ENCODE measurements at places on chromosomes 4 and X.

- DNase-seq: no peak
Observed at GRCh38 chrX:120380699-120381098, 18.8 kb downstream of the ATP1B4 start.

DNA sequence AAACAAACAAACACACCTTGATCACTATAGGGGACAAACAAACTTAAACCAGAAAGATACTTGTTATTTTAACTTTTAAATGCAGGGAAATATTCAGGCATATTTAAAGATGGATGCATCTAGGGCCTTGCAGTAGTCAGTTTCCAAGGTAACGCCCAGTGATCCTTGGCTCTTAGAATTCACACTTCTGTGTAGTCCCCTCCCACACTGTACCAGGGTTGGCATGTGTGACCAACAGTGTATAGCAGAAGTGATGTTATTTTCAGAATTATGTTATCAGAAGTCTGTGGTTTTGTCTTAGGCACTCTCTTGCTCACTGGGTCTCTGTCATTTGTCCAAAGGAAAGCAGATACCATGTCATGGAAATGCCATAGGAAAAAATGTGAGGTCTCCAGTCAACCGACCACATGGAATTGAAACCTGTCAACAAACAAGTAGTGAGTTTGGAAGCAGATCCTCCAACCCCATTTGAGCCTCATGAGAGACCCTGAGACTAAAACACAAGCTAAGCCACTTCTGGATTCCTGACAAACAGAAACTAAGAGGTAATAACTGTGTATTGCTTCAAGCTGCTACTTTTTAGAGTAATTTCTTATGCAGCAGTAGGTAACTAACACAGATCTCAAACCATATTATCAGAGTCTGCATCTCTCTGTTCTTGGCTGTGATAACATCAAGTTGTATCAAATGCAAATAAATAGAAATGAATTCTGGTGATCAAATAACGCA, 670.3 kb downstream of the KCTD8 start:
- DNase-seq: no peak

- DNase-seq: no peak
Observed at GRCh38 chr4:120844528-120844921, 78.0 kb downstream of the PRDM5 start.

- DNase-seq: no peak
Observed at GRCh38 chrX:130857207-130857606, 45.8 kb downstream of the ENOX2 start.

- no peak for DNase-seq
Observed at GRCh38 chr4:154485127-154485773, 6.3 kb downstream of the DCHS2 start.

DNA sequence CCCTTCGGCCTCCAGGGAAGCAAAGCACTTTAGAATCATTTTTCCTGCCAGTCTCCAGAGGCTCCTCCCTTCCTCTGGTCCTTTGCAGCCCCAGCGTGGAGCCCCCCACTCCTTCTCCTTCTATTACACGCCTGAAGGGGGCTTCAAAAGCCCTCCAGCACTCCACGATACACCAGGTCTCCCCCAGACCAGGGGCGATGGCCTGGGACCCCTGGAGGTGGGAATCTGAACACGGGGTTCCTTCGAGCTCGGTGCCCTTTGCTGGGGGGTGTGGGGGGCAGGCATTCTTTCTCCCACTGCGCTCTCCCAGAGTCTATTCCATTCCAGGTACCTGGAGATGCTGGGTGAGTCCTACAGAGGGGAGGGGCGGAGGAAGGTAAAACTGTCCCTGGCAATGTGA, 97.6 kb downstream of the HMX1 start:
- no peak for DNase-seq

DNA sequence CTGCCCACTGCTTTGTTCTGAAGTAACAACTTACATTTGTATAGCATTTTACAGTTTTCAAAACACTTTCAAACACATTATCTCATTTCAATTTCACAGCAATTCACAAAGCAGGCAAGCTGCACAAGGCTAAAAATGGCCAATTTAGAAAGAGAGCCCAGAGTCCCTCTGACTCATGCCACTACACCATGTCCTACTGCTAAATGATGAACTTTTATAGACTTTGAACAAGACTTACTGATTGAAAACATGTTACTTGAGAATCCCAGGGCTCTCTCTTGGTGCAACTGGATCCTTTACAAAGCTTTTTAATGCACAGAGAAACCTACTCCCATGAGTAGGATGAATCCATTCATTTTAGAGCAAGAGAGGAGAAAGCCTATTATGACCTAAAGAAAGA, 5.8 kb upstream of the G3BP2 start:
- no peak for DNase-seq

DNA sequence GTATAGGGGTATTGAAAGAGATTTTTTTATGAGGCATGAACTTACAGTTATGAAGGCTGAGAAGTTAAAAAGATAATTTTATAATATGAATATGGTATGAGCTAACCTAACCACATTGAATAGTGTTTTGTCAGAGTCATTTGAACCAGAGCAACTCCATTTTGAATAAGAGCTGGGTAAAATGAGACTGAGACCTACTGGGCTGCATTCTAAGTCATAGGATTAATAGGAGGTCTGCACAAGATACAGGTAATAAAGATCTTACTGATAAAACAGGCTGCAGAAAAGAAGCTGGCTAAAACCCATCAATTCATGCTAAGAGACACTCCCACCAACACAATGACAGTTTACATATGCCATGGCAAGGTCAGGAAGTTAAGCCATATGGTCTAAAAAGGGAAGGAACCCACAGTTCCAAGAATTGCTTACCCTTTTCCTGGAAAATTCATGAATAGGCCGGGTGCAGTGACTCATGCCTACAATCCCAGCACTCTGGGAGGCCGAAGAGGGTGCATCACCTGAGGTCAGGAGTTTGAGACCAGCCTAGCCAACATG, 209.2 kb downstream of the TECRL start:
- DNase-seq: no peak

GRCh38 chr4:98516042-98516440, 142.4 kb downstream of the TSPAN5 start:
- DNase-seq: no peak

GRCh38 chr4:121980643-121981042, 28.8 kb upstream of the TRPC3 start:
- no peak for DNase-seq

GRCh38 chrX:17876135-17876534, 15.0 kb upstream of the RAI2 start:
- no peak for DNase-seq

GRCh38 chrX:39974270-39974669, 123.5 kb downstream of the BCOR start:
- DNase-seq: no peak

DNA sequence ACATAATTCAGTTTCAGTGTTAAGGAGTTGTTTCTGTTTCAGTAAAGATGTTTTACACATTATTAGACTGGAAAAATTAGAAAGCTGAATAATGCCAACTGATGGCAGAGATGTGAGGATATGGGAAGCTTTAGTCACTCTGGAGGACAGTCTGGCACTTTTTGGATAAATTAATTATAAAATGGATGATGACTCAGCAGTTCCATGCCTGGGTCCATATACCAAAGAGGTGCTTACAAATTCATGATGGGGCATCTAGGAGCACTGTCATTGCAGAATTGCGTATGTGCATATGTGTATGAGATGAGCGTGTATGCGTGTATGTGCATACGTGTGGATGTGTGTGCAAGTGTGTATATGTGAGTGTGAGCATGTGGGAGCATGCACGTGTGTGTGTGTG, 31.2 kb upstream of the ANKRD50 start:
- no peak for DNase-seq

DNA sequence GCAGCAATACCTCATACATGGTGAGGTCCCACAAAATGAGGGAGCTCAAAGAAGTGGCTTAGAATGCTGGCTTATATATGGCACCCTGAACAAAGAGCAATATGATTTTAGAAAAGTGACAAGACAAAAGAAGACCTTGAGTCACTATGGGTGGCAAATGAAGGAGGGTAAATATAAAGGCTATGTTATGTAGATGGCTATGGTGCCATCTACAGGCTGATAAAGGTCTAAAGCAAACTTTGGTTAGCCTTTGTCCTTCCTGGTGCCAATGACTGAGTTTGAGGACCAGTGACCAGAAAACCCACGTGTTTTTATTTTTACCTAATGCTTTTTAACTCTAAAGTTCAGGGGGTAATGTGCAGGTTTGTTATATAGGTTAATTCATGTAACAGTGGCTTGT, 151.8 kb downstream of the CCNG2 start:
- DNase-seq: peak; percentile 27

- no peak for DNase-seq
Observed at GRCh38 chr4:173766171-173766600, 236.2 kb upstream of the HAND2 start.

Data from NCI-H187 treated with DMSO at 0.1 percent for 48 hours (cell line).